Gastrocnemius medialis (tissue), 4 donors: ENCODE measurements at places on chromosomes 7 and 10.

DNA sequence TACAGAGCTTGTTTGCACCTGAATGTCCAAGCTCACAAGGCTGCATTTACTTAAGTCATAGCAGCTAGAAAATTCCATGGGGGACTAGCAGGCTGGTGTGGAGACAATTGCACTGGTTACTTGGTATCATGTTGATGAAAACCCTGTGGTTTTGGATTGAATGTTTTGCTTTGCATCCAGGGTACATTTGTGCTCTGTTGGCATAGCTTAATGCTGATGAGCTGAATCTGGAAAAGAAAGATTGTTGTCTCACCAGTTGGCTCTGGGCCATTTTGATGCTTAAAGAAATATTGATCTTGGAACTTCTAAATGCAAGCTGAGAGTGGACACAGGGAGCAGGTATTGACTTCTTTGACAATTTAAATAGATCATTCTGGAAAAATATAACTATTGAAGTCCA, 122.5 kb upstream of the MBL2 start:
- DNase-seq = no peak

DNA sequence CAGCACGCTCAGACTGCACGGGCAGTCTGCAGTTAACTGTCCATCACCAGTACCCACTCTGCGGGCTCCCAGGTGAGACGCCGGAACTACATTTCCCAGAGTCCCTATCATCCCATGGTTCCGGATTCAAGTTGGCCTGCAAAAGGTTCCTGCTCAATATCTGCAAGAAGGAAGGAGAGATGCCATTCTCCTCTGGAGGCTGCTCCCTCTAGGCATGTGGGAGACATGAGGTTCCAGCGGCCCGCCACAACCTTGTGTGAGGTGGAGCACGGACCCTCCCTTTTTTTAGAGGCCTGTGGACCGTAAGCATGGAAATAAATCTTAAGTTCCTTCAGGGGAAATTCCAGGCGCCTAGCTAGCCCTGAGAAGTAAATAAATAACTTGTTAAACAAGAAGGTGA, 29.7 kb downstream of the NUP42 start:
- DNase-seq = no peak

DNA sequence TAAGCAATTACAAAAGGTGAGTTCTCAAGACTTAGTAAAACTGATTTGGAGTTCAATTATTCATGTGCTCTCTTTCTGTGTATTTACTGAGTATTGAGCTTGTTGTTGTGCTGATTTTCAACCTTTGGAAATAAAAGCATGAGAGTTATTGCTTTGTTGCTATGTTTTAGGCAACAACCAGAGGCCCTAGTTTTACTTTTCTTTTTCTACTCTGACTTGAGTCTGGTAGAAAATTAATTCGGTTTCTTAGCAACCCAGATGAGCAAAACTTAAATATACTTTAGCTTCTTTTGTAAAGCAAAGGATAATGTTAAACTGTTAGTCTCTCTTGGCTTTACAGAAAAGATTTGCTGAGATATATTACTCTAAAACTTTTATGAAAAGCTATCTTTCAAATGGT, 66.4 kb upstream of the SCIN start:
- DNase-seq = no peak

GRCh38 chr10:129545261-129545660, 78.2 kb downstream of the MGMT start:
- DNase-seq = no peak

- no peak for DNase-seq
Observed at GRCh38 chr7:24441314-24442027, 131.8 kb upstream of the PALS2 start.

DNA sequence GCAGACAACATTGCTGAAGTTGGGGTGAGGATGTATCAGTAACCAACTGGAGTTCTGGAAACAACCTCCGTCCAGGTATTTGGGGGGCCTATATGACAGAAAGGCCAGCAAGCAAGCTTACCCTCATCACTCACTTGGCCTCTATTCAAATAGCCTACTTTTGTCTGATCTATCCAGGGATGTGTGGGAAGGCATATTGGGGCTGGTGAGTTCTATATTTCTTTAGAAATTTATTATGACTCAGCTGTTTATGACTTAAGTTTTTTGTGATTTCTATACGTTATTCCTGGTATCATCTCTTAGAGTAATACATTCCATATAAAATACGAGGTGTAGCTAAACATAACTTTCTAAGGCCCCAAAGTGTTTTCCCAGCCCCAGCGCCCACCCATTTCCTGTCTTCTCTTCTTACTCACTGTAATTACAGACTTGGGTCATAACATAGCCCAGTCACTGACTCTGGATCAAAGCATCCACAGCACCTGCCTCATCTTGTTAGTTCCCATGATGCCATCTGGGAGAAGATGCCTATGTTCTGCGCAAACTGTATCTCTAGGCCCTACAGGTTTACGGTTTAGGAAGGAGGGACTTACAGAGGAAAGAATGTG, 18.1 kb downstream of the GARS1 start:
- no peak for DNase-seq

- DNase-seq = no peak
Observed at GRCh38 chr7:114084002-114084471, 165.2 kb upstream of the PPP1R3A start.

DNA sequence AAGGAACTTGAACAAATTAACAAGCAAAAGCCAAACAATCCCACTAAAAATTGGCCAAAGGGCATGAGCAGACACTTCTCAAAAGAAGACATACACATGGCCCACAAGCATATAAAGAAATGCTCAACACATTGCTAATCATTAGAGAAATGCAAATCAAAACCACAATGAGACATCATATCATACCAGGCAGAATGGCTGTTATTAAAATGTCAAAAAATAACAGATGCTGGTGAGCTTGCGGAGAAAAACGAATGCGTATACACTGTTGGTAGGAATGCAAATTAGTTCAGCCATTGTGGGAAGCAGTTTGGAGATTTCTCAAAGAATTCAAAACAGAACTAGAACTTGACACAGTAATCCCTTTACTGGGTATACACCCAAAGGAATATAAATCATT, 311.7 kb upstream of the HPS1 start:
- DNase-seq = no peak

DNA sequence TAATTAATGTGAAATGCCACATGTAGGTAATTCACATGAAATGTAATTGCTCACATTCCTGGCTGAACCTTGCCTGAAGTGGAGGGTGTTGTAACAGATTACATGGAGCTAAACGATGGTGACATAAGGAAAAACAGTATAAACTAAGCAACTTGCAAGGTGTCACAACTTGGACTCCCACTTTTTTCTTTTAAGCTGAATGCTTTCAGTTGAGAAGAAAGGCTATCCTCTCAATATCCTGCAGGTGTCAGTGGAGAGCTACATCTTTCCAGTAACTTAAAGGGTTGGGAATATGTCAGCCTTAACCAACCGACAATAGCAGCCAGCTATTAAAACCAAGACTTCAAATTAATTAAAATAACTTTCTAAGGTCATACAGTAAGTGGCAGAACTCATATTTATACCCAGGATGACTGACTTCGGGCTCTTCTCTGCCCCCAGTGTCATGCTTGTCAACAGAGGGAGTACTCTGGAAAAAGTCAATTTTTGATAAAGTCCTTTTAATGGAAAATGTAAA, 33.7 kb downstream of the NRBF2 start:
- no peak for DNase-seq

DNA sequence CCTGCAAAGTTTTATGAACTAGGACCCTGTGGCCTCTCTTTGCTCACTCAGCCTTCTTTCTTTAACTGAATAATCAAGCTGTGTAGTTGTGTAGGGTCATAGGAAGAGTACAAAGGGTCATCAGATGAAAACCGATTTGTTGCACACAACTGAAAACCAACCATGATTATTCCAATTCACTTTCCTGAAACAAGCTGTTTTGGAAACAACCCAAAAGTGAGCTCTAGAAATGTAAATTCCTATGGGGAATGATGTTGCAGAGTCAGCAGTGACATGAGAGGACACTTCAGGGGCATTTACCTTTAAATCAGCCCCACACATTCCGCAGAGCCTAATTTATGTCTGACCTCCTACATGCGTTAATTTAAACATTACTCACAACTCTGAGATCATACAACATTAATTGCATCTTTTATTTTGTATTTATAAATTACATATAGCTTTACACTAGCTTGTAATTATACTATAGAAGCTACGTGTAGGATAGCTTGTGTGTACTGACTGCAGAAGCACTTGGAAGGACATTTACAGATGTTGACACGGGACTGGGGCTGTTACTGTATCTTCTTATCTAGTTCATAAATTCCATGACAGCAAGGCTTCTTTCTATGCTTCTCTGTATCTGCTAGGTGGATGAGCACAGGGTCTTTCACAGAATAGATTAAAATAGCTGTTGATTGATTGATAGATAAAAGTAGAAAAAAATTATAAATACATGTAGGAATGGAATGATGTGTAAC, 139.9 kb upstream of the AKR1E2 start:
- no peak for DNase-seq

GRCh38 chr10:92571649-92572048, 2.2 kb downstream of the IDE start:
- DNase-seq = no peak

DNA sequence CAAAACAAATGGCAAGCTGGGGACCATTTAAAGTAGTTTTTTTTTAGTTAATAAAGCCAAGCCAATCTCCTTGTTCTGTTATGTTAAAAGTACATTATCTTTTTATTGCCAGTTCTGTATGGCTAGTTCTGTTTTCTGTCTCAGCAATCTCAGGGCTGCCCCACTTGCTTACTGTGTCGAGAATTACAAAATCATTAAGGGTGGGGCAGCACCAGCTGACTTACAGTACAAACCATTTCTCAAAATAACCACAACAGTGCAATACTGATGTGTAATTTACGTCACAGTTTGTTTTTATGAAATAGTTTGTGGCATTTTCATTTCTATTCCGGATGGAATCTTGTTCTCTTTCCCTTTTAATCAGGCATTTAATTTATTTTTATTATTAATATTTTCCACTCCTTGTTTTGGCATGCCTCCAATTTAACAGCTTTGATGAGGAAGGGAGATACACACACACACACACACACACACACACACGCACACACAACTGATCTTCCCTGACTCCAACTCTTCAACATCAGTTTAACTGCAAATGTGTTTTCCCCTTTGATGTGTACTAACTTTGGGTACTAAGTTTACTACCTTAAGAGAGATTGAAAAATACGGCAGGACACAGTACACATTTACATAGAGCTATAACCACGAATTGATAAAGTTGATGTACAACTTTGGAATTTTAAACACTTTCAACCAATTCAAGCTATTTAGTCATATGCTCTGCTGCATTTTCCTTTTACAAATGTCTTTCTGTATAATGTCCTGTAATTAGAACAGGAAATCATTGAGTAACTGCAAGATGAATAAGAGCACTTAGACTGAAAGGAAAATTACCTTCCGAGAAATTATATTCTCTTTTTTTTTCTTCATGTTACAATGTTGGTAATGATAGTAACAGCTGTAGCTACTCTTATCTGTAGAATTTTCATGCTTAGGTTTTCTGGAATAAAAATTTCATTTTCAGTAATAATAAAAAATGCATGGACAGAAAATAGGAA, 91.5 kb downstream of the ARID5B start:
- peak; percentile 70 for DNase-seq

DNA sequence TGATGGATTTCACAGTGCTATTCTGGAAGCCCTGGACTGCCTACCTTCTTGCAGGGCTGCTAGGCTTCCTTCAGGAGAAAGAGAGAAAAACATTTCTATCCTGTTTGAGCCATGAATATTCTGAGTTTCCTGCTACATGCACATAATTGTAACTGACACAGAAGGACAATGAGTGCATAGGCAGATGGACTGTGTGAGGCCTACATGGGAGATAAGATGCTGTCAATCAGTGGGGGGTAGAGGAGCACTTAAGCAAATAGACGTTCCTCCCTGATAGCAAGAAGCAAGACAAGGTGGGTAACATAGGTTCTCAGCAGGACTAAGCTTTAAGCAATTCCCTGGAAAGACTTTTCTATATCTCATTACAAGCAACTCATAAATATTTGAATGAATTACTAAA, 11.6 kb downstream of the ALDH18A1 start:
- DNase-seq = no peak

- no peak for DNase-seq
Observed at GRCh38 chr10:102120991-102121738, 997 bp upstream of the LDB1 start.

GRCh38 chr10:73856261-73856660, 18.1 kb downstream of the CAMK2G start:
- DNase-seq = no peak

GRCh38 chr7:17983221-17984062, 43.1 kb upstream of the SNX13 start:
- no peak for DNase-seq

GRCh38 chr7:127682140-127682539, 30.1 kb downstream of the SND1 start:
- DNase-seq = no peak

DNA sequence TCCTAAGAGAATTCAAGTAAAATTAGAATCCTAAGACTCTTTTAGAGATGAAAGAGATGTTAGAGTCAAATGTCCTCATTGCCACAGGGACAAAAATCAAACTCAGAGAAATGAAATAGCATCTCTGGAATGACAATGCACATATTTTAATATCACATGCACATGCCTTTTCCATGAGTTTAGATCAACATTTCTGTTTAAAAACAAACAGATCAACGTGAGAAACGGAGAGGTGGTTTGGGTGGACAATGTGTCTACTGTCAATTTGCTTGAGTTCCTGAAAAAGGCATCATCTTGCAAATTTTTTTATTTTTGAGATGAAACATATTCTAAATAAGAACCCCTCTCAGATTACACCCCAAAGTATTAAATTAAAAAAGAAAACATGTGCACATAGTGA, 130.0 kb downstream of the CHRM2 start:
- DNase-seq = no peak

GRCh38 chr10:17128261-17128660, 1.4 kb downstream of the CUBN start:
- no peak for DNase-seq

GRCh38 chr10:129030996-129031843, 435.8 kb upstream of the MGMT start:
- no peak for DNase-seq

GRCh38 chr10:29491918-29492317, 142.9 kb downstream of the SVIL start:
- DNase-seq = no peak

- no peak for DNase-seq
Observed at GRCh38 chr10:28201410-28202400, 101.2 kb downstream of the MPP7 start.

GRCh38 chr7:128946936-128947830, 9.5 kb downstream of the IRF5 start:
- no peak for DNase-seq

- DNase-seq = no peak
Observed at GRCh38 chr7:134459981-134460380, 1.1 kb upstream of the AKR1B1 start.

DNA sequence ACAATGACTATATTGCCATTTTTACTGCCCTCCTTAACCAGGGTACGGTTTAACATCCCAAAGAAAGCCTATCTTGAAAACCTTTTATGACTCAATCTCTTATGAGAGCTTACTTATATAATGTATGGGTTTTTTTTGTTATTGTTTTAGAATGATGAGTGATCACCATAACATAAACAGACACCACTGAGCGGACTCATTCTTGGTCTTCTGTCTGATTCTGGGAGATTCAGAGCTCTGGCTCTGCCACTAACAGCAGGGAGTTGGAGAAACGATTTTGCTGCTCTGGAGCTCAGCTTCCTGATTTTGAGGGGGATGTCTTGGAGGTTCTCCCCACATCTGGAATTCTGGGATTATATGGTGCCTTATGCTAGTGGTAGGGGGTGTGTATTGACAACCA, 244.1 kb downstream of the FRMD4A start:
- no peak for DNase-seq

- DNase-seq = no peak
Observed at GRCh38 chr10:85919491-85920021, 447.0 kb downstream of the GRID1 start.

GRCh38 chr10:43027331-43027955, 49.4 kb upstream of the RET start:
- DNase-seq = no peak
